ENCODE measurements at places on chromosomes 1 and 21.
A peak's percentile ranks its signal among the peaks of the same experiment; 100 is the strongest.

GRCh38 chr1:2538872-2539271 lies 8.8 kb upstream of the HES5 start:
- no peak for DNase-seq

GRCh38 chr1:48076017-48076416 lies 78.8 kb upstream of the TRABD2B start:
- no peak for DNase-seq

- DNase-seq, result peak; percentile 75
These were observed 19.7 kb upstream of the LMX1A start for GRCh38 chr1:165376041-165376810.

- DNase-seq, result no peak
These were observed 22.8 kb upstream of the CFAP126 start for GRCh38 chr1:161390559-161390858.

DNA sequence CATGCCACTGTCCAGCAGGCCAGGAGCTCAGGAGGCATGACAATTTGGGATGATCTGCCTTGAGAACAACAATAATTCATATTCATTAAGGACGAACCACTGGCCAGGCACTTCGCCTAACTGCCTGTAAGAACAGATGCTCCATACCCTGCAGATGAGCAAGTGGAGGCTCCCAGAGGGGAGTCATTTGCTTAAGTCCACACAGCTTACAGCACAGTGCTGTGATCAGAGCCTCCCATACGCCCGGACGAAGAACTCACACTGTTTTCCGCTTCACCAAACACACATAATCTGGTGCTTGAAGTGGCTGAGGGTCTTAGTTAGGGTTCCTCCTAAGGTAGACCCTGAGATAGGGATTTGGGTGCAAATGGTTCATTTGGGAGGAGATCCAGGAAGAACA lies 93.4 kb upstream of the KLHDC7A start:
- no peak for DNase-seq

Data from nephron progenitor cell (in vitro differentiated cells).